ENCODE measurements at places on chromosomes 2 and 18.

DNA sequence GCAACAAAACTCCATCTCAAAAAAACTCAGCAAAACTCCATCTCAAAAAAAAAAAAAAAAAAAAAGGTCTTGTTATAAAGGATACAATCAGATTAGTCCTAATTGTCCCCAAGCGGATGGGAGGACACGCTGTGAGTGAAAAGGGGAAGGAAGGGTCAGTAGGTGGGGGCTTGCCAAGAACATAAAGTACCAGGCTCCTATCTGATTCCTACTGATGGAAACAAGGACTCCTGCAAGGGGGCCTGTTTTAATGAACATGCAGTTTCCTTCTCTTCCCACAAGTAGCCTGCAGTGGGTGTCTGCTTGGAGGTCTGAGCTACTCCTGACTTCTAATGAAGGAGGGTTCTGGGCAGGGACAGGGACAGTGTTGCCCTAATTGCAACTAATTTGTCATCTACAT is 7.9 kb downstream of the SCG2 start:
- DNase-seq, result no peak

DNA sequence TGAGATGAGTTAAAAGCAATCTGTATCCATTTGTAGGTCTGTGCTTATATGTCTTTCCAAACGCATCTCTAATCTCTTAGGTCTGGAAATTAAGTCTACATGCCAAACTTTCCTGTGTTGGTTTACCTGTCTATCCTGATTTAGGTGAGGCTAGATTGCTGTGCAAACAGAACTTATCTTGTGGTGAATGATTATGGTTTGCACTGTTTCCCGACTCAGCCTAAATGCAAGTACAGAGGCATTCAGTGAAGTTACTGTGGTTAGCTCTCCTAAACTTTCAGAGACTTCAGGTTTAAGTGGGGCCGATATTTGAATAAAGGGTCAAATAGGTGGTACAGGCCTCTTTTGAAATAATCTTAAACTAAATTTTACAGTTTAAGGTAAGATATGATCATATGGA is 103.5 kb downstream of the ICOS start:
- no peak for DNase-seq

DNA sequence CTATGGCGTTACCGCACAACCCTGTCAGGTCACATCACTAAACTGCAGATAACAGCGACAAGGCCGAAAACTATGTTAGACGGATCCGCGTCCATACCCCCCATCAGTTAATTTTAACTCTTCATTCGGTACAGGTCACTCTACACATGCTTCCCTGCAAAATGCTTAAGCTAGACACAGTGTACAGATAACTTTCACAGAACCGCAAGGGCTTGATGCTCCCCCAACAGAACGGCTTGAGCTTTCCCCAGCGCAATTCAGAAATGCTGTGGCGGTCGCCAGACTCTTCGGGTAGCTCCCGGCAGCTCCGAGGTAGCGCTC is 283 bp upstream of the RBBP8 start:
- DNase-seq, result no peak

- DNase-seq, result no peak
Observed at GRCh38 chr2:221911890-221912289, 339.8 kb upstream of the EPHA4 start.

- no peak for DNase-seq
Observed at GRCh38 chr18:35458271-35458670, 39.5 kb downstream of the INO80C start.

- DNase-seq, result no peak
Observed at GRCh38 chr18:59909289-59910036, 9.7 kb downstream of the PMAIP1 start.

GRCh38 chr2:112896909-112897623 is 13.9 kb upstream of the IL37 start:
- no peak for DNase-seq

DNA sequence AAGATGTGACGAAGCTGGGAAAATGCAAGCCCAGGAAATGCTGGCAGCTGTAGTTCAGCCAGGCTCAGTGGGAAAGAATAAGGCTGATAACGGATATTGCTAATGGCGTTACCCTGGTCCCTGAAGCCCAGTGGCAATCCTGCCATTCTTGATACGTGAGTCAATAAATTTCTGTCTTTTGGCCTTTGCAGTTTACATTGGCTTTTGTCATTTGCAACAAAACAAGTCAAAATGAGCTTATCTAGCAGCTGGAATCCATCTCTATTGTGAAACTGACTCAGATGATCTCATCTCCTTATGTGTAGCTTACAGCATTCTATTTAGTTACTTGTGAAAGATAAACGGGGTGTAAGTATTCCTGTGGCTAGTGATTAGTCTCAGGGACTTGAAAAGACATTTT is 43.8 kb downstream of the ARL6IP6 start:
- no peak for DNase-seq

DNA sequence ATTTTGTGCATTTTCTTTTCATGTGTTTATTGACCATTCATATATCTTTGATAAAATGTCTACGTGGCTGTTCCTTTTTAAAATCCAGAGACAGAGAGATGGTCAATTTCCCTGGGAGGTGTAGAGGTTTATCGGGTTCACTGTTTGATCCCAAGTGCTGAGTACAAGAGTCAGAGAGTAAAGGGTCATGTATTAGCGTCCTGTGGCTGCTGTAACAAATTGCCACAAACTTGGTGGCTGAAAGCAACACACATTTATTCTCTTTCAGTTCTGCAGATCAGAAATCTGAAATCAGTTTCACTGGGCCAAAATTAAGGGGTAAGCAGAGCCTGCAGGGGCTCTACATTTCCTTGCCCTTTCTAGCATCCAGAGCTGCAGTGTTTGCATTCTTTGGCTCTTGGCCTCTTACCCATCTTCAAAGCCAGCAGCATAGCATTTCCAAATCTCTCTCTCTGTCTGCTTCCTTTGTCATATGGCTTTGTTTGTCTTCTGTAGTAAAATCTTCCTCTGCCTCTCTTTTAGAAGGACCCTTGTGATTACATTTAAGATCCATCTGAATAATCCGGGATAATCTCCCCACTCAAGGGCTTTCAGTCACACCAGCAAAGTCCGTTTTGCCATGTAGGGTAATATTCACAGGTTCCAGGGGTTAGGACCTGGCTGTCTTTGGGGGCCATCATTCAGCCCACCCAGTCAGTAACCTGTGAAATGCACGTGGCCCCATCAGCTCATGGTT is 49.9 kb downstream of the TMEM17 start:
- no peak for DNase-seq

- DNase-seq, result no peak
Observed at GRCh38 chr2:66021296-66021695, 413.6 kb upstream of the MEIS1 start.

DNA sequence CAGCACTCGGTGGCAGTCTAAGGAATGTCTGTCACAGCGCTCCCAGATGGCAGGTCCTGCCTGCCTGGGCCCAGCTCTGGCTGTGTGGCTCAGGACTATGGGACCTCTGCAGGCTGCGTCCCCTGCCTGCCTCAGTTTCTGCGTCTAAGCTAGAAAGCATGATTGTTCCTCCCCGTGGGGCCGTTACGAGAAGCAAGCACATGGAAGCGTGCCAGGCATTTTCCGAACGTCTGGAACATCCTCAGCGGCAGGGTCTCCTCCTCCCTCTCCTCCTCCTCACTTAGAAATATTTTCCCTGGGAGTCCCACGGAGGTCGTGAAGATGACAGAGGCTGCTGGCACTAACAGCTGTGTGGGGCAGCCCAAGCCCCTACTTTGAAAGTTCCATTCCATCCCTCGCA is 43.3 kb downstream of the LRRFIP1 start:
- DNase-seq, result no peak

- DNase-seq, result peak; percentile 46
Observed at GRCh38 chr2:168583064-168583709, 127.1 kb downstream of the CERS6 start.

- no peak for DNase-seq
Observed at GRCh38 chr2:83478037-83478436, 981.0 kb downstream of the SUCLG1 start.

DNA sequence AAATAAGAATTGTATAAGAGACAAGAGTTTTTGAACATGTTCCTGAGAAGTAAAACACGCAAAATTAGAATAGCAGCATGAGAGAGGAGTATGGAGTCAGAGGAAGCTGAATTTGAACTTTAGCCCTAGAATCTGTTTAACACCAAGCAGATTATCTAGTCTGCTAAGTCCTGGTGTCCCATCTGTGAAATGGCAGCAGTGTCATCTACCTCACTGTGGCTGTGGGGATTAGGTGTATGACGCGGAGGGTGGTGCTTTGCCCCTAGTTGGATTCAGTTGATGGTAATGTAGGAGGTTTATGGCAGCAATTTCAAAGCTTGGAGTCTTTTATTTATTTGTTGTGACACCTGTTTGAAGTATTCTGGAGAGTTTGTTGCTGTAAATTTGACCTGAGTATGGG is 79.2 kb downstream of the ZNF532 start:
- DNase-seq, result no peak

- DNase-seq, result no peak
Observed at GRCh38 chr2:234492717-234493485, 4.0 kb downstream of the ARL4C start.

- no peak for DNase-seq
Observed at GRCh38 chr2:111100765-111101162, 19.9 kb upstream of the BCL2L11 start.

DNA sequence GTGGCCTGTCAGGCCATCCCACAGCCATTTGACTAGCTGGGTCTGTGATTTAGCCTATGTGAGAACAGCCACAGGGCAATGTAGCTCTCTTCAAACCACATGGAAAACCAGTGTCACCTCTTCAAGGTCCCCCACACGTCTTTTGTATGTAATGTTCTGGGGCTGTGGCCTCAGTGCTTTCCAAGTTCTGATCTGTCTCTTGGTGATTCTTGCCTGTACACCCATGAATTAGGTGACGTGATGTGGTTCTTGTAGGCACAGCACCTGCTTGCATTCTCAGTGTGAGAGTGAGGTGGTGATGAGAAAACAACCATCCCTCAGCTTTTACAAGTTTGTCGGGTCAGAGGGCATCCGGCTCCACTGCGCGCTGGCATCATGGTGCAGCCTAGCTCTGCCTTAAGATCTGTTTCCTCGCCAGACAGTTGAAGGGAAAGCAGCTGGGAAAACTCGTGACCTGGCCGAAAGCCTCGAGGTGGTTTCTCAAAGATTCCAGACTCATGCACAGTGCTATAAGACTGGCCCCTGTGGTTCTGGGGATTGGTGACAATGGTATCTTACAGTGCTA is 125.8 kb downstream of the TANC1 start:
- no peak for DNase-seq
